ENCODE measurements at places on chromosomes 11 and 22.

- DNase-seq, result no peak
These were observed 6.9 kb upstream of the NFAM1 start for GRCh38 chr22:42439021-42439567.

GRCh38 chr11:78806214-78807004 lies 231.7 kb upstream of the NARS2 start:
- no peak for DNase-seq

- DNase-seq, result no peak
These were observed 109.8 kb upstream of the FGF3 start for GRCh38 chr11:69928975-69929374.

GRCh38 chr11:111403051-111403726 lies 24.1 kb upstream of the POU2AF1 start:
- no peak for DNase-seq

DNA sequence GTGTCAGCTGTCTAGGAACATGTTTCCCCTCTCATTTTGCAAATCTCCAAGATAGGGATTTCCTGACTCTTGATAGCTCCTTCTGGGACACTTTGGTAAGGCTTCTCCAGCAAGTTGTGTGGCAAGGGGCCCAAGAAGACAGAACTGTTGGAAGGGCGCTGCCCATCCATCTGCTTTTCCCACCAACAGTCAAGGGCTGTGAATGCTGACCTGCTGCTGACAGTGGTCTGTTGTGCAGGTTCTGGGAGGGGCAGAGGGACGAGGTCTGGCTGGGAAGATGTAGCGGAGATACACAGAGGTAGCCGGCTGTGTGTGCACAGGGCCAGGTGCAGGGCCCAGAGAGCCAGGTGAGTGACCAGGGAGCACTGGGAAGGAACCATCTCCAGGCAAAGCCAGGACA lies 12.2 kb downstream of the BCR start:
- no peak for DNase-seq

DNA sequence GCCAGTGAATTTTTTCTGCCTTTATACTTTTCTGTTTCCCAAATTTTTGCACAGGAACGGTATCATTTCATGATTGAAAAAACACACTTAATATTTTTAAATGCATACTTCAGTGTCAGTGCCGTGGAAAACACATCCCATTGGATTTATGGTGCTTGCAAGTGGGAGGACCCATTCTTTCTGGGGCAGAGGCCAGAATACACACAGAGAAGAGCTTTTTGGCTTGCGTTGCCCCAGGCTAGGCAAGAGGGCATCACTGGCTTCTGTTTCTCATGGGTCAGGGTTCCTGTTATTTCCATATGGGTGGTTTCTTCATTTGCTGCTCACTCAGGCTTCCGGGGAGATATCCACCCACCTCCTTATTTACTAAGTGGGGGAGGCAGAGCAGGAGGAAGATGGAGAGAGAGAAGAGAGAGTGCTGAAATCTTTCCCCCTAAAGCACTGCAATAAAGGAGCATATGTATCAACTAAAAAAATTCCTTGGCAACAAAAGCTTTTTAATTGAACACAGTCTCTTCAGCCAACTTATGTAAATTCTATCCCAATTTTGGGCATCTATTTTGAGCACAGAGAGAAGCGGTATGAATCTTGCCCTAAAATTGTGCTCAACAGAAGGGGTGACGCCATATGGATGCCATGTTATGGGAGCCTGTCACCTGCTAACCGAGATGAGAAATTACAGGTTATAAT lies 66.0 kb upstream of the KIRREL3 start:
- DNase-seq, result no peak

DNA sequence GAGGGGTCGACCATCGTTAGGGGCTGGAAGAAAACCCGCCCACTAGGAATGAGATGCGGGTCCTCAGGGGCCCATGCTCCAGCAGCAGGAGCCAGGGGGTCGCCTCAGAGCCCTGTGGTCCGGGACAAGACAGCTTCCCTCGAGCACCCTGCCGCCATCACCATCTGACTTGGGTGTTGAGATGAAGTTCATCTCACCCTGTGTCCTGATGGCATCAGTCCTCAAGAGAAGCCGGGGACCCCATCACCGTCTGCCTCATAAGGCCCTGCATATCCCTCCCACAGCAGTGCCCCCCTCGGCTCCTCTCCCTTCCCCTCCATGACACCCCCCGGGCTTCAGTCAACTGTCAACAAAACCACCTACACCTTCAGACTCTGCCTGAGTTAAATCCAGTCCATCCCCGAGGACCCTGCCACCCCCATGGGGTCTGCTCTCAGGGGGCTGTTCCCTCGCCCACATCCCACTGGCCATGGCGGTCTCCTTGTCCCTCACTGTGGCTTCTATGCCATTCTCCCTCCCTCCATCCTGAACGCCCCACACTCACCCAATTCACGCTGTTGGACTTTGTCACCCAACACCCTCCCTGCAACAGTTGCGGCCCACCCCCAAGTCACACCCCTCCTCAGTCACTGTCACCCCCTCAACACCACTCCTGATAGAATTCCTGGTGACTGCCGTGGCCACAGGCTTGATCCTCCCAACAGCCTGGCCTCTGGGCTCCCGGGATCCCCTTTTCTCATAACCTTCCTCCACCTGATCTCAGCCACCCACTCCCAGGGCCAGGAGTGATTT lies 87.7 kb upstream of the RTL6 start:
- no peak for DNase-seq

DNA sequence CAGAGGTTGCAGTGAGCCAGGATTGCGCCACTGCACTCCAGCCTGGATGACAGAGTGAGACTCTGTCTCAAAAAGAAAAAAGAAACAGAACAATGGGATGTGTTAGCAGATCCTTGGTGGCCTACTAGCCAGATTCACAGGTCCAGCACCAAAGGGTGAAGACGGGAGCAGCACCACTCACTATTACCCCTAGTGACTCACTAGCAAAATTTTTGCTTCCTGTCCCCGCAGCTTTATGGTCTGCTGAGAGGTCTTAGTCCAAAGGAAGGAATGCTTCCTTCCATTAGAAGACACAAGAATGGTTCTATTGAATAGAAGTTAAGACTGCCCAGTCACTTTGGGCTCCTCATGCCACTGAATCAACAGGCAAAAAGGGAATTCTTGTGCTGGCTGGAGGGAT lies 35.9 kb upstream of the NUP50 start:
- DNase-seq, result no peak

- DNase-seq, result no peak
These were observed 5.2 kb downstream of the IFT27 start for GRCh38 chr22:36770513-36771231.

- no peak for DNase-seq
These were observed 19.7 kb upstream of the KAT5 start for GRCh38 chr11:65692367-65692766.

- no peak for DNase-seq
These were observed 12.0 kb downstream of the C11orf58 start for GRCh38 chr11:16750417-16750816.

DNA sequence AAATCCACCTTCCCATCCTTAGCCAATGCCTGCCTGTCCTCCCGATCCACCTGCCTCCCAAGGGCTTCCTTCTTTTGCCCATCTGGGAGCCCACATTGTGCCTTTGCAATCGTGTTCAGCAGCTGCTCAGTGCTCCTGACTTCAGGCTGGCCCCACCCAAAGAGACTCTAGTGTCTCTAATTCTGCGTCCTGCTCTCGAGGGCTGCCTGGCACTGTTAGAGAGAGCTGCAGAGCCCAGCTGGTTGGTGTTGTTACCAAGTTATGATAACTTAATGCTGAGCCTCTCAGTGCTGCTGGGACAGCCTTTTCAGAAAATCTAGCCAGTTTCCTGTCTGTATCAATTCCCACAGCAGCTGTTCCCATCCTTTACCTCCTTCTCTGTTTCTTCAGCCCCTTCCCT lies 69.1 kb downstream of the MICAL2 start:
- DNase-seq, result no peak

- DNase-seq, result no peak
These were observed 21.9 kb downstream of the TPBGL start for GRCh38 chr11:75262436-75262835.

DNA sequence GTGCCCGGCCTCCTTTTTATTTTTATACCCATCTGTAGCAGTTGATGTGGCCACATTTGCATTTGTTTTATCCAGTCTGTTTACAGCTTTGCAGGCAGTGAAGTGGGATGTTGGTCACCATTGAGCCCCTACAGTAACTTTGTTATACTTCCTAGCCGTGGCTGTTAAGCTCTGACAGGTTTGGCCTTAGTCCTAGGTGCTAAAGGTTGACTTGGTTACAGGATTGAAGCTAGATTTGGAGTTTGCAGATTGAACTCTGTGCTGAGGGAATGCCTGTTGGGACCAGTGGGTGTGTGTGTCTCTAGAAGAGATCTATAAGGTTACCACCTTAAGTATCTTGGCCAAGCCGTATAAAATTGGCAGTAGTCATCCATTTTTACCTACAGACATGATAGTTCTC lies 91.2 kb downstream of the PPP6R3 start:
- no peak for DNase-seq

DNA sequence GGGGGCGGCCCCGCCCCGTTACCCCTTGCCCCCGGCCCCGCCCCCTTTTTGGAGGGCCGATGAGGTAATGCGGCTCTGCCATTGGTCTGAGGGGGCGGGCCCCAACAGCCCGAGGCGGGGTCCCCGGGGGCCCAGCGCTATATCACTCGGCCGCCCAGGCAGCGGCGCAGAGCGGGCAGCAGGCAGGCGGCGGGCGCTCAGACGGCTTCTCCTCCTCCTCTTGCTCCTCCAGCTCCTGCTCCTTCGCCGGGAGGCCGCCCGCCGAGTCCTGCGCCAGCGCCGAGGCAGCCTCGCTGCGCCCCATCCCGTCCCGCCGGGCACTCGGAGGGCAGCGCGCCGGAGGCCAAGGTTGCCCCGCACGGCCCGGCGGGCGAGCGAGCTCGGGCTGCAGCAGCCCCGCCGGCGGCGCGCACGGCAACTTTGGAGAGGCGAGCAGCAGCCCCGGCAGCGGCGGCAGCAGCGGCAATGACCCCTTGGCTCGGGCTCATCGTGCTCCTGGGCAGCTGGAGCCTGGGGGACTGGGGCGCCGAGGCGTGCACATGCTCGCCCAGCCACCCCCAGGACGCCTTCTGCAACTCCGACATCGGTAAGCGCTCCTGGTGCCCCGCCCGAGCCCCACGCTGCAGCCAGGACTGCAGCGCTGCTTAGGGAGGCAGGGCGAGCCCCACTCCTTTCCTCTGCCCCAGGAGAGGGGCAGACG lies at the start of gene TIMP3:
TSS of gene TIMP3 (plus strand) at position 169 of the 700 bp plus-strand sequence. CDS start at position 466, 297 bp downstream.
- no peak for DNase-seq

GRCh38 chr22:20423906-20424551 lies 13.6 kb downstream of the SCARF2 start:
- no peak for DNase-seq

DNA sequence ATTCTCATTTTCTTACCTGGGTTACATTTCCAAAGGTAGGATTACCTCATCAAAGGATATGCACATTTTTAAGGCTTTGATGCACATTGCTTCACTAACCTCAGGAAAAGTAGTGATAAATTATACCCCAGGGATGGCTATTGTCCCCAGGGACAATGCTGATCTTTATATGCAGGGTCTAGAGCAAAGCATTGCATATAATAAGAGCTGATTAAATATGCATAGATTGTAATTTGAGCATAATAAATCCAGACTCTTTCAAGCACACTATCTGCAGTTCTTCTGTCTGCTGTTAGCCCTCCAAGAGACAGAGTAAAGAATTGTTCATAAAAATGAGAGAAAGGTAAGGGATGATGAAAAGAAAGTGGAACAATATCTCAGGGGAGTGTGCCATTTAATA lies 57.3 kb upstream of the SYT13 start:
- DNase-seq, result no peak

DNA sequence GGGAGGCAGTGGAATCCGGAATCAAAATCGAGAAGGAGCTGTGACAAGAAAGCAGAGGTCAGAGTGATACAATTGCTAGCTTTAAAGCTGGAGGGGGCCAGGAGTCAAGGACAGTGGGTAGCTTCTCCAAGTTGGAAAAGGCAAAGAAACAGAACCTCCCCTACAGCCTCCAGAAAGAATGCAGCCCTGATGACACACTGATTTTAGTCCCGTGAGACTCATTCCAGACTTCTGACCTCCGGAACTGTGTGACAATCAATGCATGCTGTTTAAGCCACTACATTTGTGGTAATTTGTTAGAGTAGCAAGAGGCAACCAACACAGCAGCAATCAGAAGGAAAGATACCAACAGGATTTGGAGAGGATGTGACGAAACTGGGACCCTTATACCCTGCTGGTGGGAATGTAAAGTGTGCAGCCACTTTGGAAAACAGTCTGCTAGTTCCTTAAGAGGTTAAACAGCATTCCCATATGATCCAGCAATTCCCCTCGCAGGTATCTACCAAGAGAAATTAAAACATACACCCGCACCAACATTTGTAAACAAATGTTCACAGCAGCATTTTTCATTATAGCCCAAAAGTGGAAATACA lies 66.7 kb downstream of the DSCAML1 start:
- DNase-seq, result no peak

- no peak for DNase-seq
These were observed 15.9 kb downstream of the SLC22A12 start for GRCh38 chr11:64606796-64607380.

DNA sequence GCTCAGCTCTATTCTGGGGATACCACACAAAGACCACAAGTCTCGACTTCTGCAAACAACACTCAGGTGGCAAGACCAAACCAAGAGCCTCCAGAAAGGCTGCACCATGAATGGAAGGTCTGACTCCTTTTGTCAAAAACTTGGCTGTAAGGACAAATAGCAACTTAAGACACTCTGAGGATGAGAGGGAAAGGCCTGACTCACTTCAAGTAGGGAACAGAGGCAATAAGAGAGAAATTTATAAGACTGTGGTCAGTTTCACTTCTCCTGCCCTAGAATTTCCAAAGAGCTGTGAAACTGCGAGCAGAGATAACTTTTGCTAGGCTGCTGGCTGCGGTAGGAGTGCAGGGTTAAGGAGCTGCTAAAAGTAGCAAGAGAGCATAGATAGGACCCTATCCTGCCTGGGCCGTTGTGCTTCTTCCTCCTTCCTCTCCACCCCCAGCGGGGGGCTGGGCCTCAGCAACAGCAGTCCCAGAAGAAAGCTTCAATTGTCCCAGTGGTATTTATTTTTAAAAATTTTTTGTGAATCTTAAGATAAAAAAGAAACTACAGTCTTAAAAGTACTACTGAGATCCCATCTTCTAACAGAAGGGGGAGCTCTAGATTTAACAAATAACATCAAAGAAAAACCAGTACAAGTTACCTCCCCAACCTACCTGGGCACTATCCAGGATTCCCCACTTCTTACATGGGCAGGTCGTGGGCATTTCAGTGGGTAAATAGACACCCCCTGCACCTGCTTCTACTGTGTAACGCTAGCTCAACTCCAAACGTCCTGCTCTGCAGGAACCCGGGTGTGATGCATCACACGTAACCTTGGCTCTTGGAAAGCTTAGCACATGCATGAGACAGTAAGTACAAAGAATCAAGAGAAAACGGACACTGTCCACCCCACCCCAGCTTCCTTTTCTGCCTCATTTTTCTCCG lies 66.4 kb downstream of the SGSM3 start:
- DNase-seq, result no peak

DNA sequence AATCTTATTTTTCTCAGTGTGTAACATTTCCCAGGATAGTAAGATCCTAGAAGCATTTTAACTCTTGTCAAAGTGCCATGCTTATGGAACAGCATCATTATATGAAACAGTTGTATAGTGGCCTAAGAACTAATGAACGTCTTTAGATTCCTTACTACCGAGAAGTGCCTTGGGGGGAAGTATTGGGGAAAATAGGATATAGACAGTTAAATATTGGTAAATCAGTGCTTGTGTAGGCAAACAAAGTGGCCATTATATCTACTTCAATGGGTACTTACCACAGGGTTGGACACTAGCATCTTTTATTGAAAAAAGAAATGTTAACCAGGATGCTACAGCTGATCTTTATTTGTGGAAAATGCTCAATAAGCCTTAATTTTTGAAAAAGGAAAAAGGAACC lies 11.3 kb downstream of the FAR1 start:
- no peak for DNase-seq
